Lung (tissue), 17 donors: ENCODE measurements at places on chromosomes 4 and X.

- no peak for DNase-seq
Measured at GRCh38 chr4:94590493-94590892, 138.8 kb downstream of the PDLIM5 start.

GRCh38 chrX:24498181-24498580 is 33.1 kb downstream of the PDK3 start:
- DNase-seq = no peak

DNA sequence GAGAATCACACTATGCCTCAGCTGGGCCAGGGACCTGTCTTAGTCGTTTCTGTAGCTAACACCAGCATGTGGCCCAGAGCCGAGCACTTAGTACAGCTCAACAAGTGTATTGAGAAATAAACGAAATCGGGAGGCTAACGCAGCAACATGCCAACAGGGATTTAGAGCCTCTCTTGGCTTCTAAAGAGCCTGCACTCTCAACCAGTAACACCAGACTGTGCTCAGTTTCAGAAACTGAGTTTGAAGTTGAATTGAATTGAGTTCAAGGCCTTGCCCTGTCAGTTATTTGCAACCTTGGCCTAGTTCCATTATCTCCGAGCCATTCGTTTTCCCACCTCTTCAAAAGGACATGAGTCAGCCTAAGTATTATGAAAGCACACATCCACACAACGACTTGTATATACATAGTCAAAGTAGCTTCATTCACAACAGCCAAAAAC is 71.3 kb upstream of the LDB2 start:
- no peak for DNase-seq

DNA sequence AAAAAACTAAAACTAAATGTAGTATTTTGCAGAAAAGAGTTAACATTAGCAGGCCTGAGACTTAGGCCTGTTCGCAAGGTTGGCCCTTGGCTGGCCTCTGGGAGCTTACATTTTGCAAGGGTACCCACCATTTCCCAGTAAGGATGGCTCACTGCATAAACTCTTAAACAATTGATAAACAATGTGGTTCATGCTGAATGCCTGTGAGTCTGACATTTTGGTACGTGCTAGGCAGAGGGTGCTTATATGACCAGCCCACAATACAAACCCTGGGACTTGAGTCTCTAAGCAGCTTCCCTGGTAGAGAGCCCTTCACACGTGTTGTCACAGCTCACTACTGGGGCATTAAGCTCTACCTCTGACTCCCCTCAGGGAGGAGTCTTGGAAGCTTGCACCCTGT is 7.4 kb downstream of the PRPS2 start:
- DNase-seq = no peak

DNA sequence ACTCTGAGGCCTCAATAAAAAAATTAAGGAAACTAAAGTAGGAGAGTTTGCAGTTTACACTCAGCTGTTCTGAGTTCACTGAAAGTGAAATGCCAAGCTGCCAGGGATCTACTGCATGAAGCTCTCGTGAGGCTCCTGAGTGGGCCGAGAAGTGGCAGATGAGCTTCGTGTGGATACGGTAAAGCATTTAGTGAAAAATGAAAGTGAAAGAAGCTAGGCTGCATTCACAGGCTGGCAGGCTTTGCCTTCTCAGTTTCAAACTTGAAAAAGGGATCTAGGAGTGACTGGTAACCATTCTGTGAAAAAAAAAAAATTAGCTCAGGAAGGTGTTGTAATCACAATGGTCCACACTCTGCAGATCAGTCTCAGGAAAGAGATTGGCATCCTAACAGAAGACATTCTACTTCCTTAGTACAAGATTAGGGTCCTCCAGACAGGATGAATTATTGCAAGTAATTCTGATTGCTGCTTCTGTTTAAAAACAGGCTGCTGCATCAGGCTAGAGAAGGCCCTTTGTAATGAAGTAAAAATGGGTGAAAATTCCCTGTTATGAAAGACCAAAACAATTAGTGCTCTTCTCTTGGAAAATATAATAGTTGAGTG is 679.9 kb downstream of the RPA4 start:
- peak; percentile 64 for DNase-seq

- no peak for DNase-seq
Measured at GRCh38 chr4:99648321-99648720, 9.3 kb downstream of the C4orf54 start.

DNA sequence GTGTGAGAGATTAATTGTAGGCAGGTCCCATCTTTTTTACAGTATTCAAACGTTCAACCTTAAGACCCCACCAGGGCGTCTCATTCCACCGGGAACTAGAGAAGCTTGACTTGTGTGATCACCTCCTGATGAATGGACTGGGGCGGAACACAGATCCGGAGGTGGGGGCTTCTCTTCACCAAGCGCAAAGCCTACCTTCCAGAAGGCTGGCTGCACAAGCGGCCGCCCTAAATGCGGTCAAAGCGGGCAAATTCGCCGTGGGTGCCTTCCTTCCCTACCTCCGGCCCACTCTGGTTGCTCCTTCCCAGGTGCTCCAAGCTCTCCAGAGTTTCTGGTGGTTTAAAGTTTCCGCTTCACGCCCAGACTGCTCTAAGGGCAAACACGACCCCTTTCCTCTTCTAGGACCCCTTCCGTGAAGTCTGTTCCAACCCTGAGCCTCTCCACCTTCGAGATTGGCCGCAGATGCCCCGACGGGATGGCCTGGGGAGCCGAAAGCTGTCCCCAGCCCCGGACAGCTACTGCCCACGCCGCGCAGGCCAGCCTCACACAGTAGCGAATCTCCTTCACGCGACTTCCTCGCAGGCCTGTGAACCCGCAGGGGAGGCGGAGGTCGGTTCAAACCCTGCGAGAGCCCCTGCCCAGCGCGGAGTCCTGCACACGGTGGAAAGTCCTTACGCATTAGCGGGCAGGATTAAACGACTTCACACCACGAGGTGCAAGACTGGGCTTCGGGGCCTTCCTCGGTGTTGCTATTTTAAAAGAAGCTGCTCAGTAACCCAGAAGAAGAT is 1.6 kb upstream of the WWC2 start:
- no peak for DNase-seq

DNA sequence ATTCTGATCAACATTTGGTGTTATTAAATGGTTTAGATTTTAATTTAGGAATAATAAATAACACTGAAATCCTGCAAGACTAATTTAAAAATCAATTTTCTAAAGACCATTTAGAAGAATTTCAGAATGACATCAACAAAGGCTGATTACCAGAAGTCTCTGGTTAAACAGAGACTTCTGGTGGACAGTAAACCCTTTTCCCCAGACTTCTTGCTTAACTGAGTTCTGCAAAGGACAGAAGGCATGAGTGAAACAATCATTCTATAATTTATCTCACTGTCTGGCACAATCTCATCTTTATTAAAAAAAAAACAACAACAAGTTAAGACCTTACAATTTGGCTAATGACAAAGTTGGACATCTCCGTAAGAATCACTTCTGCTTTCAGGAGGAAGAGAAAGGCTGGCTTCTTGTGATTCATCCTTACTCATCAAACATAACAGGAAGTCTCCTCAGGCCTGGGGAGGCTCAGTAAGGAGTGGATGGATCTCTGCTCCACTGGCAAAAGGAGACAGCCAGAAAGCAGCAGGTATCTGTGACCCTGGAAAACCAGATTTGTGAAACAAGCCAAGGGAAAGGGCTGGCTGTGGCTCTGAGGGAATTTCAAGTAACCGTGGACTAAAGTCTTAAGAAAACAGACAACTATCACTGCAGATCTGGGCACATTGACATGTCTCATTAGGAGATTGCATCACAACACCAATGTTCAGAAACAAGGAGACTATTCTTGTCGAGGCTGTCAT is 908 bp upstream of the TLR6 start:
- DNase-seq = no peak

DNA sequence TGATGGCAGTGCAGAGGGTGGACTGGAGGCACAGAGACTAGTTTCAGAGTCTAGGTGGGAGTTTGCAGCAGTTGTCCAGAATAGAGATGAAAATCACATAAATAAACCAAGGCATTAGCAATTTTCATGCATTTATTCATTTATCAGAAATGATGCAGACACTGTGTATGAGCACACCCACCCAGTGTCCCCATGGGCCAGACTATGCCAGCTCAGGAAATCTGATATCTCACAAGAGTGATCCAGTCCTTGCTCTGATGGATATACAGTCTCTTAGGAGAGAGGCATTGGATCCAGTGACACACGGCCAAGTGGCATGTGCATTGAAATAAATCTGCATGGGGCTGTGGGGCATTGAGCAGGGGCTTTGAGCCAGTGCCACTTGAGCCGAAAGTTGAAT is 228.2 kb downstream of the FRMPD4 start:
- DNase-seq = no peak

DNA sequence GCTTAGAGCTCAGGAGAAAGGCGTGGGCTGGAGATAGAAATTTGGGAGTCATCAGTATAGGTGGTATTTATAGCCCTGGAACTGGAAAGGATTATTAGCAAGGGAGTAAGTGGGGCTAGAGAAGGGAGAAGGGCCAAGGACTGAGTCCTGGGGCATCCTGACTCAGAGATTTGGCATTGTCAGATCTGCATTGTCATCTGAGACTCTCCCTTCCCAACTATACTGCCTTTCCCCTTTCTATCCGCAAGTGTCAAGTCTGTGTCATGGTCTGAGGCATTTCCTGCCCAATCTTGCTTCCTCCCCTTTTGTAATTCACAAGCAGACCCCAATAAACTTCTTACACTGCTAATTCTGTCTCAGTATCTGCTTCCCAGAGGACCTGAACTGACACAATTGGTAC is 24.4 kb upstream of the SLC25A43 start:
- DNase-seq = no peak

GRCh38 chrX:119292445-119292844 is 56.4 kb downstream of the PGRMC1 start:
- DNase-seq = no peak

- no peak for DNase-seq
Measured at GRCh38 chr4:118850488-118851173, 14.7 kb upstream of the SEC24D start.

GRCh38 chr4:16122308-16122711 is 38.5 kb upstream of the PROM1 start:
- DNase-seq = no peak

- DNase-seq = no peak
Measured at GRCh38 chr4:157012296-157012695, 40.7 kb upstream of the PDGFC start.

- no peak for DNase-seq
Measured at GRCh38 chrX:136094962-136095361, 52.4 kb upstream of the FHL1 start.

DNA sequence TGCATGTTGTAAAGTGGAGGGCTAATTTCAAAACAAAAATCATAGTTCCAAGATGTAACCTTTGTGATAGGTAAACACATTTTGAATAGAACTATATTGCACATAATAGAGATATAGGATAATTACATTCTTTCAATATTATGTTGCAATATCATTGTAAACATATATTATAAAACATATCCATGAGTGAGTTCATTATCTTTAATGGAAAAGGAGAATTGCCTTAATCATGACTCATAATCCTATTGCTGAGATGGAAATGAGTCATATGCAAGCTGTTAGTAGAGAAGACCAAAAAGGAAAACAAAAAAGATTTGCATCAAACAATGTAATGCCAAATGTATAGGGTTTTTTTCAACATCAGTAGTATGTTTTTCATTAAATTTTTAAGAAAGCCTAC is 73.7 kb upstream of the WDR44 start:
- DNase-seq = peak; percentile 32

DNA sequence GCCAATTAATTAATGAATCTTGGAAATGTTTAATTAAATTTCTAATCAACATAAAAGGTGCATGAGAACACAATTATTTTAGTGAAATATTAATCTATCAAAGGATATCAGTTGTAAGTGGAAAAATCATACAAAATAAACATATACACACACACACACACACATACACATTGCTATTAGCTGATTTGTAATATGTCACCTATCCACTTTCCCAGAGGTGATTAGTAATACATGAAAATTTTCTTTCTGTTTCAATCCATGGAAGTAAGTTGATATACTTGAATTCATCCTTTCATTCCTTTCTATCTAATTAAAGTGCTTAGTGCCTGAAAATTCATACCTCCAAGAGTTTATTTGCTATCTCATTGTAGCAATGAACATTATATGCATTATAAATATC is 213.7 kb downstream of the EPHA5 start:
- no peak for DNase-seq

DNA sequence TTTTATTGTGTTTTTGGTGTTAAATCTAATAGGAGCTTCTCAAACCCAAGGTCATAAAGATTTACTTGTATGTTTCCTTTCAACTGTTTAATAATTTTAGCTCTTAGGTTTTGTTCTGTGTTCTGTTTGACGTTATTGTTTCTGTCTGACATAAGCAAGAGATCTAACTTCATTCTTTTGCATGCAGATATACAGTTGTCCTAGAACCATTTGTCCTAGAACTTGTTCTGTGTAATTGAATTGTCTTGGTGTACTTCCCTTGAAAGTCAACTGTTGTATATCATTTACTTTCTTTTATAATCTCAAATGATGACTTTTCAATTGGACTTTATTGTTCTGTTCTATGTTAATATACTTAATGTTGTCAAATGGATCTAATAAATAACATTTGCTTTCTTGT is 977.1 kb downstream of the FAT4 start:
- no peak for DNase-seq

- peak; percentile 99 for DNase-seq
Measured at GRCh38 chr4:184348311-184349233, 125.8 kb downstream of the IRF2 start.

- no peak for DNase-seq
Measured at GRCh38 chr4:131721883-131722282, 1427.2 kb upstream of the PCDH10 start.

GRCh38 chrX:102651242-102652011 is at the start of gene GPRASP1:
GPRASP1 (plus strand) TSS chrX:102651483; CDS start chrX:102653914, 2,431 bp downstream.
- peak; percentile 80 for DNase-seq

DNA sequence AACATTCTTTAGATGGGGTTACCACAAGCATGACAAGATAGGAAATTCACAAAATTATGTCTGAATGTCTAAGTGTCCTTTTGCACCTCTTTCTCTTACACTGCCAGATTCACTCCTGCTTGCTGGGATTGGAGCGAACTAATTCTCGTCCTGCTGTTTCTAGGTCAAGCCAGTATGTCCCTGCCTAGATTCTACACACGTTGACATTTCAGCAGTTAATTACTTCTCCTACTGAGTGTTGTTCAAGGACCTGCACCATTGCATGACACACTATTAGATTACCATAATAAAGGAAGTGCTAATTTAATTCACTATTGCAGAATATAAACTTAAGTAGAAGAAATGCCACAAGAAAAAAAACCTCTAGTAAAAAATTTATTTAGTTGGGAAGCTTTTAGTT is 1911.7 kb downstream of the PCDH7 start:
- no peak for DNase-seq

GRCh38 chrX:21813612-21814368 is 25.6 kb upstream of the MBTPS2 start:
- no peak for DNase-seq

DNA sequence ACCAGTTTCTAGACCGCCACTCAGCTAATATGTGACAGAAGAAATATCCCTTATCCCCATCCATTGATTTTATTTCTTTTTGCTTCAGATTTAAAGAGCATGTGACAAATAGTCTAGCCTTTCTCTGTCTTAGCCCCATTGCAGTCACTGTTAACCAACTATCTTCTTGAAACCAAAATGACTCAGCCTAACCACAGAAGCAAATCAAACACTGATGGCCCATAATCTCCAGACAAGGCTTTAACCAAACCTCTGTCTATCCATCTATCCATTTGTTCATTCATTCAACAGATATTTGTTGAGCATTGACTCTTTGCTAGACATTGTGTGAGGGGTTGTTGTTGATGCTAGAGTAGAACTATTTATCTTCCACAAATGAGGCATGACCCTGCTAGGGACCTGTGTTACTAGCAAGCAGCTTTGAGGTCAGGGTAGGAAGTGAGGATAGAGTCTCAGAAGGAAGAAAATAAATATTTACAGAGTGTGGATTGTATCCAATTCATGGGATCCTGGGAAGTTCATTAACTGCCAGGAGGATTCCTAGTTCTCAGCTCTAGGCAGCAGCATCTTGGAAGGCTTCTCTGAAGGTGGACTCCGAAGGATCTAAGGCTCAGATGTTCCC is 22.5 kb downstream of the HNRNPH2 start:
- DNase-seq = no peak
